Vagina (tissue), 2 donors: ENCODE measurements at places on chromosomes 13 and 19.

GRCh38 chr13:74973935-74974879 lies 507.8 kb downstream of the TBC1D4 start:
- DNase-seq = no peak

DNA sequence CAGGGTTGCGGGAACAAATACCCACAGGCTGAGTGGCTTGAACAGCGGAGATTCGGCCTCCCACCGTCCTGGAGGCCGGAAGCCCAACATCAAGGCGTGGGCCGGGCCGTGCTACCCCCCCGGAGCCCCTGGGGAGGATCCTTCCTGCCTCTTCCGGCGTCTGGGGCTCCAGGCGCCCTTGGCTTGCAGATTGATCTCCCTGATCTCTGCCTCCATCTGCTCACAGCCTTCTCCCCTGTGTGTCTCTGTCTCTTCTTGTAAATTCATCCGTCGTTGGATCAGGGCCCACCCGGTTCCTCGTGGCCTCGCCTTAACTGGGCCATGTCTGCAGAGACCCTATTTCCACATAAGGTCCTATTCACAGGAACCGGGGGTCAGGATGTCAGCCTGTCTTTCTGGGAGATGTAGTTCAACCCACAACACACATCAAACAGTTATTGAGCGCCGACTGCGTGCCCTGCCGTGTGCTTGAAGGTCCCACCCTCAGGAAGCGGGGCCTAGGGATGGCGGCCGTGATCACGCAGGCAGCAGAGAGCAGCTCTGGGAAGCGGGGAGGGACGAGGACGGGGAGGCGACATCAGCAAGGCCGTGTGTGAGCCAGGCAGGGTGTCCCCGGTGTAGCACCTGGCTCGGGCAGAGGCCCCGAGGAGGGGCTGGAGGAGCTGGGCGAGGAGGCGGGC lies 21.3 kb downstream of the HCN2 start:
- no peak for DNase-seq

DNA sequence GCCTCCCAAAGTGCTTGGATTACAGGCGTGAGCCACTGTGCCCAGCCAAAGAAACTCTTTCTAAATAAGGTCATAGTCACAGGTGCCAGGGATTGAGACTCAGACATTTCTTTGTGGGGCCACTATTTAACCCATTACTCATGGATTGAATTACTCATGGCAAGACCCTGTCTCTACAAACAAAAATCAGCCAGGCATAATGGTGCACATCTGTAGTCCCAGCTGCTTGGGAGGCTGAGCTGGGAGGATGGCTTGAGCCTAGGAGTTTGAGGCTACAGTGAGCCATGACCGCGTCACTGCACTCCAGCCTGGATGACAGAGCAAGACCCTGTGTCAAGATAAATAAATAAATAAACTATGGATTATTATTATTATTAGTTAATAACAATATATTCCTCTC lies 3.6 kb upstream of the KLF2 start:
- DNase-seq = no peak

DNA sequence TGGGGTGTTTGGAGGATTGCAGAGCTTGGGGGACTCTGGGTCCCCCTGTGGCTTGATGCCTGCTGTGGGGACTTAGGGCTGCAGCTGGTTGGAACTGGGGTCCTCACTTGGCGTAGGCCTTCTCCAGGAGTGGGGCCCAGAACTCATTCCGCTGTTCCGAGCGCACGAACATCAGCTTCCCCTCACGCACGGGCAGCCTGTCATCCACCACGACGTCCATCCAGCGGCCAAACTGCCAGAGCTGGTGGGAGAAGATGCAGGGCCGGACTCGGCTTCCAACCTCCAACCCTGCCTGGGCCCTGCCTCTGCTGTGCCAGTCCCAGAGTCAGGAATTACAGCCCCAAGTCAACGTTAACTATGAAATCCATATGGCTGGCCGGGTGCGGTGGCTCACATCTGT lies 2.6 kb downstream of the CAPN12 start:
- DNase-seq = no peak

- no peak for DNase-seq
Observed at GRCh38 chr19:29428071-29428470, 97.7 kb upstream of the VSTM2B start.

DNA sequence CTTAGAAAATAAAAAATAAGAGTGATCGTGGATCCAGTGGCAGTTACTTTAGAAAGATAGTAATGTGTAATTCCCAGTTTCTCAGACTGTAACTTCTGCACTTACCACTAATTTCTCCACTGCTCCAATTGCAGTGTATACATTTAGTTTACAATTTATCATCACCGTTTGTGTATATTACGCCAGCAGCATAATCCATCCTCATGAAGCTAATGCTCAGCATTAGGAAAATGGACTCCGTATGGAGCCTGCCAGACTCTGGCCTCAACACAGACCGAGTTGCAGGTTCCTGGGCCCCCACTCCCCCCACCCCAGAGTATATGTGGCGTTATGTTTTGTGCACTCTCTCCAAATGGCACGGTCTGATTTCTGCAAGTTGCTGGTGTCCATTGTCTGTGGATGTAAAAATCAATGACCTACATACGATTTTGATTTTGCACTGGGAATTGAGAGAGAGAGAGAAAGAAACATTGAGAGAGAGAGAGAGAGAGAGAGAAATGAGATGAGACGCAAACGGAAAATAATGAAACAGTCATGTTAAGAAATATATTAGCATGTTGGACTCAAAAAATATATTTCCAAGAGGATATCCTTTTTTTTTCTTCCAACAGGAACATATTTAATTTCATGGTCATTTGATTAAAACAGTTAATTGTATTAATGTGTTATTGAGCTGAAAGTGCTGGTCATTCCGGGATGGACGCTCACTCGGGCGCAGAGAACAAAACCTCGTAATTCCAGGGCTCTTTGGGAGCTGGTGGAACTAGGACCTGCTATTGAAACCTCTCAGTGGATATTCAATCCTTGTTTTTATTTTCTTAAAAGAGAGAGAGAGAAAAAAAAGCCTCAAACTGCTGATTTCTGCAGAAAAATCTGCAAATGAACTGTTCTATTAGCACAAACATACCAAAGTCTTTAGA lies 278.8 kb downstream of the TSHZ3 start:
- no peak for DNase-seq

- no peak for DNase-seq
Observed at GRCh38 chr13:43732726-43733125, 54.0 kb downstream of the ENOX1 start.

GRCh38 chr13:28981530-28981929 lies 161.4 kb downstream of the MTUS2 start:
- no peak for DNase-seq

DNA sequence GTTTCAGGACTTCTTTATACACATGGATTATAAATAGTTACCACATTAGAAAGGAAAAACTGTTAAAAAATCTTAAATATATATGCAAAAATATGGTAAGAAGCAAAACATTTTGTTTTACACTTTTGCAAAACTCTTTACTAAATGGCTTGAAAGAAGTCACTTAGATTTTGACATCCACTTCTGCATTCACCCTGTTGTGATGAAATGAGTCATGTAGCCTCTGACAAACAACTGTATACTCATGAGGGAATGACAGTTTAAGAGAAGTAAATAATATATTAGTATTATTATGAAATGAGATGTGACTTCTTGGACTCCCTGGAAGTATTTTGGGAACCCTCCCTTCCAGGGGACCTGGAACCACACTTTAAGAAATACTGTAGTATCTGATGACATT lies 275.6 kb downstream of the DACH1 start:
- DNase-seq = no peak

DNA sequence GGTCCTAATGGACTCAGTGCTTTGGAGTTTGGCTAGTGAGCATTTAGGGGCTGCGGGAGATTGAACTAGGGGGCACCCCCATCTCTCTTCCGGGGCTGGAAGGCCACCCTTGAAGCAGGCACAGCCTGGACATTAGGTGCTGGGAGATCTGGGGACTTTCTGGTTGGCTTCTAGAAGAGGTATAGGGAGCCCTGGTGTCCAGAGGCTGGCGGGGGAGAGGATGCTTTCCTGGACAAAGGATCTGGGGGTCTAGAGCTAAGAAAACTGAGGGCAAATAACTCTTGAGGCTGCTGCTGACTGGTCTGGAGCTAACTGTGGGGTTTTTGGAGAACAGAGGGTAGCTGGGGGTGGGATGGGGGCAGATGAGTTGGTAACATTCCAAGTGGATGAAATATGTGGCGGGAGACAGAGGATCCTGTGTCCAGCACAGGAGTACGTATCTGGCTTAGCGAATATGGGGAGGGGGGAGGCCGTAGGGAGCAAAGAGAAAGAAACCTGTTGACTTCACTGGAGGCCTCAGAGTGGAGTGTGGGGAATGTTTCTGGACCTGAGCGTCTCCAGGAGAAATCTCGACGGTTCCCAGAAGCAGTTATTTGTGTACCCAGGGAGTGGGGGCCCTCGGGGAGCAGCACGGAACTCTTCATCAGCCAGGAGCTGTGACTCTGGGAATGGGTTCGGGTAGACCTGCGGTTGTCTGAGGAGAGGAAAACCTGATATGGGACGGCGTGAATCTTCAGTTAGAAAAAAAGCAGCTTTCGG lies 1.4 kb downstream of the HNRNPUL1 start:
- DNase-seq = no peak

DNA sequence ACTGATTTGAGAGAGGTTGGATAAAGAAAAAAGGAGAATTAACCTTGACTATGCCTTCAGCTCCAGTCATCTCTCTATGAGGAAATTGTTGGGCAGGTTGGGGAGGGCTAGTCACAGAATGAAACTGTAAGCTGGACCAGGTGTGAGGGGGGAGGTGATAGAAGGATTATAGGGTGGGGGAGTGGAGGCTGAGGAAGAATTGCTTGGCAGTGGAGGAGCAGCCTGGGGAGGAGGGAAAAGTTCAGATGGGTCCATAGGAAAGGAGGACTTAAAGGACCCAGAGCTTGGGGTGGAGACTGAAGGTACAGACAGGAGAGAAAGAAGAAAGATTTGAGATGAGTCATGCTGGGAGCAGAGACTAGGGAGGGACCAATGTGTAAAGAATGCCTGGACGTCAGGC lies 8.2 kb upstream of the ZNF431 start:
- no peak for DNase-seq
